ENCODE measurements at places on chromosomes 1 and 21. TPM values are rescaled to one million over a fixed set of nuclear protein-coding genes. Genes with fewer than 3 reads are reported as not detected.

GRCh38 chr1:156226116-156226538 is 13.3 kb downstream of the PMF1 start:
- H3K36me3 ChIP-seq: peaks cover 59% of the 10 kb centered on the region
- no peak for DNase-seq
- H3K27me3 ChIP-seq: no peaks in the 10 kb centered on the region
- no peaks in the 10 kb centered on the region for H3K4me1 ChIP-seq

GRCh38 chr1:192565946-192566345 is 9.6 kb upstream of the RGS1 start:
- no peak overlapping the region for H3K4me3 ChIP-seq
- no peaks in the 10 kb centered on the region for H3K27me3 ChIP-seq
- H3K36me3 ChIP-seq: no peaks in the 10 kb centered on the region
- no peaks in the 10 kb centered on the region for H3K4me1 ChIP-seq
- no peak overlapping the region for H3K27ac ChIP-seq

Gene C8B
- 0.06 TPM for polyA plus RNA-seq

Gene SLC9C2
- polyA plus RNA-seq: 0.06 TPM
